ENCODE measurements at places on chromosomes 6 and 20.

GRCh38 chr20:56885521-56885920 lies 256.4 kb downstream of the TFAP2C start:
- no peak for DNase-seq

DNA sequence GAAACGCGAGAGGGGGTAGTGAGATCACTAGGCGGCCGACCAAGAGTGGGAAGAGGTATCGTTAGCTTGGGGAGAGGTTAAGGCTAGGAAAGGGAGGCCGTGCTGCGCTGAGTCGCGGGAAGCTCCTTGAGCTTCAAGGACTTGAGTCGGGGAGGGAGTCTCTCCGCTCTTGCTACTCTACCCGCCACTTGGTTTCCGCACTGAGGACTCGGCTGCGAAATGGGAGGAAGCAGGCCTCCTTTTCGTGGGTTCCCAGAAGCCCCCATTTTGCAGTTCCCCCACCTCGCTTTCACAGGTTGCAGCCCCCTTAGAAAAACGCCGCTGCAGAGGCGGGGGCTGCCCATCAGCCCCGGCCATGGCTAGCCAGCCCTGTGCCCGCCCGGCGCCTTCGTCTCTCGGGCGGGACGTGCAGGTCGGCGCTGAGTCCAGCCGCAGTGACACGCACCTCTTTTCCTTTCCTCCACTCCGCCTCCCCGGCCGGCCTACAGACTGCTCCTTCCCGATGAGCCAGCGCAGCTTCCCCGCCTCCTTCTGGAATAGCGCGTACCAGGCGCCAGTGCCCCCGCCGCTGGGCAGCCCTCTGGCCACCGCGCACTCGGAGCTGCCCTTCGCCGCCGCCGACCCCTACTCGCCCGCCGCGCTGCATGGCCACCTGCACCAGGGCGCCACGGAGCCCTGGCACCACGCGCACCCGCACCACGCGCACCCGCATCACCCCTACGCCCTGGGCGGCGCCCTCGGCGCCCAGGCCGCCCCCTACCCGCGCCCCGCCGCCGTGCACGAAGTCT lies 4.9 kb downstream of the VGLL2 start:
- DNase-seq, result no peak

DNA sequence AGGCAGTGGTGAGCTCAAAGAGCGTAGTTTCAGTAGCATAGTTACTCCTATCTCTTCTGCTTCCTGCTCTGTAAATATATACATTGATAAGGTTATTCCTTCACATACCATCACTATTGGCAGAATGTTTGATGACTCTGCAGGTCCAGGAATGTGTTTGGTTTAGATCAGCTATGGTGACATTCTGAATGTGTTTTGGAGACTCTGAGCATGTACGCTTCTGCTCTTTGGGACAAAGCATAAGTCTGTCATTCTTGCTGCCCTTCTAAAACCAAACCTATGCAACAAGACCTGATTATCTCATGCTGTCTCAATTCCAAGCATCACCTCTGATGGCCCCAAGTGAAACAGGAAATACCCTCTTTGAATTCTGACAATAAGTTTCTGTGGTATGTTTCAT lies 1074.3 kb downstream of the KIF16B start:
- no peak for DNase-seq

DNA sequence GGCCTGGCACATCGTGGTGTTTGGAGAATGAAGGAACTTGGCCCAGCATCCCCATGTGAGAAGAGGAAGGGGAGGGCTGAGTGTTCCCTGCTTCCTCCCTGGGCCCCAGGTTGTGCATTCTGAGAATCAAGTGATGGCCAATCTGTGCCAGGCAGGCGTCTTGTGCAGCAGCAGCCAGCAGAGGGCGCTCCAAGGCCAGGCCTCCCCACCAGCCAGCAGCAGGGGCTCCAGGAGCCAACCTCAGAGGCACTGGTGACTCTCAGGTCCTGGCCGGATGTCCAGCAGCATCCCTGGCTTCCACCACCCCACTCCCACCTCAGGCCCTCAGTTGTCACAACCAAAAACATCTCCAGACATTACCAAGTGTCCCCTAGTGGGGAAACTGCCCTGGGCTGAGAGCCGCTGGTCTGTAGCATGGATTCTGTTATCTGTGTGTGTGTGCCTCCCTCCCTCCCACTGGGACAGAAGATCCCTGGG lies 192.0 kb downstream of the PREX1 start:
- DNase-seq, result peak; percentile 62

- no peak for DNase-seq
Observed at GRCh38 chr20:22490287-22491193, 93.8 kb downstream of the FOXA2 start.

DNA sequence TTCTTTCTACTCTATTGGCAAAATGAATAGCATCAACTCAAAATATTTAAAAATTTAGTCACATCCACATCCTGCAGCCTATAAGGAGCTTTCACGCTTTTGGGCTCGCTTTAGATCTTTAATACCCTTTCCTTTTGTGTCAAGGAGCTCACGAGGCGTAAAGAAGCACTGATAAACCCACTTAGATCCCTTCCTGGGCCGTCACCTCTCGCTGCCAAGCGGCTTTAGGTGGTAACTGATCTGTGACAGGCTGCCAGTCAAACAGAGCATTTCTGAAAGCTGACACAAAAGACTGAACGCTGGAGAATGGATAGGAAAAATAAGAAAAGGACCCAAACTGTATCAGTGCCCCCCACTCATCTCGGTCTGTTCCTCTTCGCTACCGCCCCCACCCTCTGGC lies 385.7 kb upstream of the MMS22L start:
- DNase-seq, result no peak

DNA sequence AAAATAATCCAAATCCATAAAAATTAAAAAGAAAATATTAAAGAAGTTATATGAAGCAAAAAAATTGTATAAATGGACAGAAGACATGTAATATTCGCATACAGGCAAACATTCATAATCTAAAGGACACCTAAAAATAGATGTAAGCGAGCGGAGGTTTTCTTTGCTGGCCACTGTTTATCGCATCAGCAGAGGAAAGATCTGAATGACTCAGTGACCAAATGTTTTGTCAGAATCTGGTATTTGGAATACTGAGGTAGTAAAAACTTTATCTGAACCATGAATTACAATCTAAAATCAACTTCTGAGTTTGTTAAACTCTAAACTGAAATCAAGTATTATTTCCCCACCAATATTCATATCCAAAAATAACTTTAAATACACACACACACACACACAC lies 7.8 kb downstream of the TSPYL4 start:
- DNase-seq, result no peak

GRCh38 chr20:42775037-42775436 lies 414.7 kb downstream of the PTPRT start:
- DNase-seq, result no peak

DNA sequence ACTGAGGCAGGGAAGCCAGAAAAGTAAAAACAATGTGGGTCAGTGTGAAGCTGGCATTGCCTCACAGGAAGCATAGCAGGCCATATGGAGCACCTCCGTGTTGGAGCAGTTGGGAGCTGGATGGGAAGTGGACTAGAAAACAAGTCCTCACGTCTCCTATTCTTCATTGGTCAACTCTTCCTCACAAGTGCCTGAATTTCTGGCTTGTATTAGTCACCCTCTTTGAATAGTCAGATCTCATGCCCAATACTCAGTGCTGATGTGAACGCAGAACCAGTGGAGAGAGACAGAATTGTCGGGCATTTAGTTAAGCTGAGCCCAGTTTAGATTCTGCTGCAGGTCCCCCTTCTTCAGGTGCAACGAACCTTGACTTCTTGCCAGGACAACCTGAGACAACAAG lies 22.3 kb upstream of the RSPO3 start:
- no peak for DNase-seq

DNA sequence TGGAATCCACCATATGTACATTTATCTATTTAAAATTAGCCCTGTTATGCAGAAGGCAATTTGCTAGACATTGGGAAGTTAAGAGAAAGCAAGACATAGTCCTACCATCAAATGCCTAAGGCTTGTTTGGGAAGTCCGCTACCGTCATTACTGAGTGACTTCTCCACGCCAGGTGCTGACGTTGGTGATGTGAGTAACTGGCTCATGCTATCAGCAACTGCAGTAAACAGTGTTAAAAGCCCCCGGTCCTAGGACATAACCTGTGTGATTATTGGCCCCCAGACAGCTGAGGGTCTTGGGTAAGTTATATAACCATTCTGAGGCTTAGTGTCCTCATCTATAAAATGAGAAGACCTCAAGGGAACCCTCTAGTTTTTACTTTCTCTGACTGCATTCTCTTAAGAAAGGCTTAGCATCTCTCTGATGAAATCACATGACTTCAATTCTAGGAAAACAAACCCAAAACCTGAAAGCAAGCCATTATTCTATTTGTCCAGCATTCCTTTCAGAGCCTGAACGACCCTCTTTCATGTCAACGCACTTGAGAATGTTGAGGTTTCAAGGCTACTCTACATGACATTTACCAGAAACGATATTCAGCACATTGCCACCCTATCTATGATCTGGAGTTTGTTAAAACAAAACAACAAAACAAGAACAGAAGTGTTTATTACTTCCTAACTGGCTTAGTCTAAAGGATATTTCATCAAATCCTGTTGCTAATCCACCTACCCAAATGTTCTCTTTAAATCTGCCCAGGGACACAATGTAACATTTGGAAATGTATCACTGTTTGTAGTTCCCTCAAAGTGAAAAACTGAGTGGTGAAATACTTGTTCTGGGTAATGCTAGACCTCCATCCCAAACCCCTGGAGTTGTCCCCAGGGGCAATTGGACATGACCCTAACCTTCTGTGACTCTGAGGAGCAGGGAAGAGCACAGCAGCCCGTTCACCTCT lies 133.8 kb downstream of the BTBD3 start:
- DNase-seq, result no peak

DNA sequence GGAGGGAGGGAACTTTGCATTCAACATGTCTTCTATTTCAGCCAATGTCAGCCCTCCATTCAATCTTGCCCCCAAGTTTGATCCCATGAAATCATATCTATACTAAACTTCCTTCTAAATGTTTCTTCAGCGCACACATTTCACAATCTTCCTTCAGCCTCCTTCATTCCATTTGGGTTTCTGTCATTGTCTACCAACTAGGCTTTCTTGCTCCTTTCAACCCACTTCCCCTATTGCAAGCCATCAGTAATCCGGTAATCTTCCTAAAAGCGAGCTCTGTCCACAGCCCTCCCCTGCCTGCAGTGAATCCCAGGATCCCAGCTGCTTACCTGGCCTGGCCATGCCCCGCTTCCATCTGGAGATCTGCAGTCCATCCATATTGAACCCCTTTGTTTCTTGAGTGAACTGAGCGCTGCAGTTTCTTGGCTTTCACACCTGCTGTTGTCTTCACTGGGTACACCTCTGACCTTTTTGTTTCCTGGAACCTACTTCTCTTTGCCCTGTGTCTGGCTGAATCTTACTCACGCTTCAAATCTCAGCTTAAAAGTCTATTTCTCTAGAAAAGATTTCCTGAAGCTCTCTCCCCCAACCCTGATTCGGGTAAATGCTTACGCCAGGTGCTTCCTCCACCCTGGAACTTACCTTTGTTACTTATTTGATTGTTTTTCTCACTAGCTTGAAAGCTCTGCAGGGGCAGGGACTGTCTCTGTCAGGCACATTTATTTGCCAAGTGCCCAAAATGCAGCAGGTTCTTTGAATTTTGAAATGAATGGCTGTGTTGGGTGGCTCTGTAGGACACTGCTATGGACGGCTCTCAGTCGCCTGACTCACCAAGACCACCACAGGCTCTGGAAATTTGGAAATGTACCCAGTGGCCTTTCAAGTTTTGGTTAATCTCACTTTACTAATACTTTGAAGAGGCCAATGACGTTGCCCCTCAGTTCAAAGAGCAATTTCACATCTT lies 50.3 kb downstream of the ADTRP start:
- DNase-seq, result peak; percentile 28

- DNase-seq, result no peak
Observed at GRCh38 chr6:12923644-12924235, 207.2 kb downstream of the PHACTR1 start.

- no peak for DNase-seq
Observed at GRCh38 chr6:105835373-105835772, 250.8 kb upstream of the PRDM1 start.

- no peak for DNase-seq
Observed at GRCh38 chr6:165557674-165558073, 105.4 kb downstream of the PDE10A start.

GRCh38 chr6:158816803-158817727 lies 2.1 kb downstream of the EZR start:
- DNase-seq, result no peak

DNA sequence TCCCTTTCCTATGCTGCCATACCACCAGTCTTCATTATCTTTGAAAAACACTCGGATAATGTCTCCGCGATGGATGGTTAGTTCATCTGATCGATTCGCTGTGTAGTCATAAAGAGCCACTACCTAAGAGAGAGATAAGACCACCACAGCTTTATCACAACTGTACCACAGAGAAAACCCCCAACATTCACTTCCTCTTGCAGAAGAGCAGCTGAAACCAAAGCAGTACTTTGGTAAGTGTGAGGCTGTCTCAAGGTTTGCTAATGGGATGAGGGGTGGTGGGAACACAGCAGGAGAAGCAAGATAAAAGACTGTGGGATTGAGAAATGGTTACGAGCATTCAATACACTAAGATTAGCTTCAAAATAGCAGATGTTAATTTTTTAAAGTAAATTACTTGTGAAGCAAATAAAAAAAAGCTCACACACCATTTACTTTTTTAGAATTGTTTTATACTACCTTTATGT lies 142.1 kb downstream of the MYB start:
- no peak for DNase-seq

DNA sequence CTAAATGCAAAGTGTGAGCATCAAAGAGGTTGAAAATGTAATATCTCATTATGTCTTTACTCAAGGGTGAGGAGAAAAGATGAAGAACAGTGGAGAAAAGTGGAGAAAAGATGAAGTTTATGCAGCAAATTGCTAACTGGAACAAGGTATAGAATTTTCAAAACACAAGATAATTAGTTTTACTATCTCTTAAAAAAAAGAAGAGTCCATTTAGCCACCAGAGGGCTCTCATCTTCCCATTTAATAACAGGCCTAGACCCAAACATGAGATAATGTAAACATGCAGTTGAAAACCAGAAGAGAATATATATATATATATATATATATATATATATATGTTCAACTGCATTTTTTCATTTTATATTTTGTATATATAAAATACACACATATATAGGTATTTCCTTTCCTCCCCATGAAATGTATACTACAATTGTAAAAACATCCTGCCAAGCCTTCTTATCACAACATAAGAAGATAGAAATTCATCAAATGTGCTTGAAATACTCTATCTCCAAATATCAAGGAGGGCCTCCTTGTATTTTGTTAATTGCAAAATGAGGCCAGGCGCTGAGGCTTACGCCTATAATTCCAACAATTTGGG lies 78.4 kb downstream of the ADTRP start:
- DNase-seq, result no peak

GRCh38 chr6:114216789-114217467 lies 125.9 kb downstream of the HS3ST5 start:
- no peak for DNase-seq

GRCh38 chr6:132130626-132131298 lies 179.6 kb upstream of the CCN2 start:
- DNase-seq, result no peak

GRCh38 chr6:170184316-170184715 lies 106.6 kb downstream of the DLL1 start:
- no peak for DNase-seq

DNA sequence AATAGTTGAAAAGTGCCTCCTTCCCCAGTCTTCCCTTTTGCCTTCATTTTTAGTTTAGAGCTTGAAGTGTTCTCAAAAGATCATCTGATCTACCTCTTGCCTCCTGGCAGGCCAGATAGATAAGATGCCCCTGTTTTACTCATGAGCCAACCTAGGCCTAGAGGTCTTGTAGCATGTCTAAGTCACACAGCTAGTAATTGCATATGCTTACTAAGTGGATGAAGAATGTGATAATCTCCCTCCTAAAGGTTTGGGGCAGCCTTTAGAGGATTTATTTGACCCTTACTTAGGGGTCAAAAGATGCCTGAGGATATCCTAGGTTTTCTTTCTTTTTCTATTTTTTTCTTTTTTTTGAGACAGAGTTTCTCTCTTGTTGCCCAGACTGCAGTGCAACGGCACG lies 2.1 kb downstream of the C6orf141 start:
- DNase-seq, result no peak
